ENCODE measurements at places on chromosomes 5 and 9. TPM values are rescaled to one million over a fixed set of nuclear protein-coding genes. Genes with fewer than 3 reads are reported as not detected.
A peak's percentile ranks its signal among the peaks of the same experiment; 100 is the strongest.

DNA sequence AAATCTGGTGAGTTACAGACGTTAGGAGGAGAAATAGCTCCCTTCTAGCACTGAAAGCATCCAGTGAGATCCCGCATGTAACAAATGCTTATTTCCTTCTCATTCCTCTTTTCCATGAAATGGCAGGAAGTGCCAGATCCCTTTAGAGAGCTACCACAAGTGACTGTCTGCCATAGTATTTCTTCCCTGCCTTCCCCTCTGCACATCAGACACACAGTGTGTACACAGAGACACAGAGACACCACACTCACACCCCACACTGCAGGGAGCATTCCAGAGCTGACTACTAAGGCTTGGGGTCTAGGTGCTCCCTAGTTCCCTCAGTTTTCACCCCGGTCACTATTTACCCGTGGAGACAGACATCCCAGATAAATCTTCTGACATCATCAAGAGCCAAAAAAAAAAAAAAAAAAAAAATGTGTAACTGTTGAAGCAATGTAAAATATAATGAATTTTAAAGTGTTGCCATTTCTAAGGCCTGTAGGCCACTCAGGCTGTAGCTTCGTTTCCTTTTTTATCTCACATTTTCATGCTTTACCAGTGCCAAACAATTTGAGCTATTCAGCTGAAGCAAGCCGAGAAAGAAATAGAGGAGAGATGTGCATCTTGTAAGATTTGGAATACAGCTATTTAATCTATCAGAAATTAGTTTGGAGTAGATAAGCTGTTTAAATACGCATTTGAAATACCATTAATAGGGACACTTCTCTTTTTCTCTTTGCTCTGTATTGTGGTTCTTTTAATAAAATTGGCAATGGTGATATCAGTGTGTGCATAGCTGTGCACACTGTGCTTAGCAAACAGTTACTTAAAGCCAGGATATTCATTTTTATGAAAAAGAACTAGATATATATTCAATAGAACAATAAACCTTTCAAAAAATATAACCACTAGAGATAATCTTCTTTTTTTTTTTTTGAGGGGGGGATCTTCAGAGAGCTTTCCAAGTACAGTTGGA is 405.5 kb downstream of the PDE4D start:
- no peak for DNase-seq

GRCh38 chr9:19085295-19085694 is 17.4 kb downstream of the HAUS6 start:
- no peak for DNase-seq

- no peak for DNase-seq
These were observed 211.6 kb downstream of the MAPKAP1 start for GRCh38 chr9:125495172-125496119.

DNA sequence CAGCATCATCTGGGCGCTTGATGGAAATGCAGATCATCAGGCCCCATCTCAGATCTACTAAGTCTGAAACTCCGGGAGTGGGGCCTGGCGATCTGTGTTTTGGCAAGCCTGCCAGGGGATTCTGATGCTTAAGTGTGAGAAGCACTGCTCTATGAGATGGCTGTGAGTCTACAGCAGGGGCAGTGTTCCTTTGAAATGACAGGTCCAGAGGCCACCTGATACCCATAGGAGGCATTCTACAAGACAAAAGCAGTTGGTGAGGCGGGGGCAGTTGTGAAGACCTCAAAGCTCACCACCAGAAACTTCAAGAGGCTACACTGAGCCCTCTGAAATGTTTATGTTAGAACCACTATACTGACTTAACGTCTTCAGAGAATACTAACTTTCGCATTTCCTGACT is 86.9 kb upstream of the SPATA31D4 start:
- no peak for DNase-seq

DNA sequence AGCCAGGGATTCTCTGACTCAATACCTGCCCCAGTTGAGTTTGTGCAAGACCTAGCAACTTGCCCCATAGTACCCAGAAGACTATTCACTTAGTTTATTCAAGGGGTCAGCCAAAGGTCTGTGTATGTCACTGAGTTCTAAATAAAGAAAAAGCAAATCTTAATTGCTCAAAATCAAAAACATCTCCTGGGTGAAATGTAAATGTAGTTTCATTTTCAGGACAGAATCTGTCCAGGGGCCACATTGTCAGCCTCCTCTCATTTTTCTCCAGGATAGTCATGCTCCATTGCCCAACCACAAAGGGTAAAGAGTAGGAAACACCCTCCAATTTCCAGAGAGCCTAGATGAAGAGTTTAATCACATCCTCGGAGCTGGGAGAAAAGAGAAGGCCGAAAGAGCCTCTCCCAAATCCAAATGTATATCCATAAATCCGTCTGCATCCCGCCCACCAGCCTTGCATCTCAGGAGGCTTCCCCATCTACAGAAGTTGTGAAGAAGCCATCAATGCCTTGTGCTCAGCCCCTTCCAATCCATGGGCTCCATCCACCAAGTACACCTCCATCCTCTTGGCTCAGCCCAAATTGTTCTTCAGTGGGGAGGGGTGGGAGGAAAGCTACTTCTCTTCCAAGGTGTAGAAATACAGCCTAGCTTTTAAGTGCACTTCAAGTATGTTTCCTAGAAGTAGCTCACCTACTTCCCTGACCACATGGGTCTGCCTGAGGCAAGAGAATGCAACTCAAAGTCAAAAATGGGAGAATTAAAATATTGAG is 26.9 kb downstream of the ADAM19 start:
- no peak for DNase-seq

DNA sequence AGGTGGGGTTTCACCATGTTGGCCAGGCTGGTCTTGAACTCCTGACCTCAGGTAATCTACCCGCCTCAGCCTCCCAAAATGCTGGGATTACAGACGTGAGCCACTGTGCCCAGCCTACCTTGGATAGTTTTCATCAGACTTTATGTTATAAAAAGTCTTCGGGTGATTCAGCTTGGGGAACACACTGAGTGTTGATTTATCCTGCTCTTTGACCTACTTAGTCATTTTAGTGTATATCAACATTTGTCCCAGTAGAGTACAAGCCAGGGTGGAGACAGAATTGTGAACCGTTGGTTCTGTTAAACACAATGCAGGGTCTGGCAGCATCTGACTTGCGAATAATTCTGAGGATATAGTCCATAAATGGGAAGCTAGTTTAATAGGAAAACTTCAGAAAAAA is 39.7 kb downstream of the NFX1 start:
- no peak for DNase-seq

- DNase-seq: no peak
These were observed 13.4 kb upstream of the TXNDC8 start for GRCh38 chr9:110351009-110351467.

- DNase-seq: no peak
These were observed 1.8 kb upstream of the SELENOP start for GRCh38 chr5:42813533-42813932.

DNA sequence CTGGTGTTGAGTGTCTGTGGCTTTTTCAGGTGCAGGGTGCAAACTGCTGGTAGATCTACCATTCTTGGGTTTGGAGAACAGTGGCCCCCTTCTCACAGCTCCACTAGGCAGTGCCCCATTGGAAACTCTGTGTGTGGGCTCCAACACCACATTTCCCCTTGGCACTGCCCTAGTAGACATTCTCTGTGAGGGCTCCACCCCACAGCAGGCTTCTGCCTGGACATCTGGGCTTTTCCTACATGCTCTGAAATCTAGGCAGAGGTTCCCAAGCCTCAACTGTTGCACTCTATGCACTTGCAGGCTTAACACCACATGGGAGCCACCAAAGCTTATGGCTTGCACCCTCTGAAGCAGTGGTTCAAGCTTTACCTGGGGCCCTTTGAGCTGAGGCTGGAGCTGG is 80.9 kb downstream of the BARX1 start:
- no peak for DNase-seq

DNA sequence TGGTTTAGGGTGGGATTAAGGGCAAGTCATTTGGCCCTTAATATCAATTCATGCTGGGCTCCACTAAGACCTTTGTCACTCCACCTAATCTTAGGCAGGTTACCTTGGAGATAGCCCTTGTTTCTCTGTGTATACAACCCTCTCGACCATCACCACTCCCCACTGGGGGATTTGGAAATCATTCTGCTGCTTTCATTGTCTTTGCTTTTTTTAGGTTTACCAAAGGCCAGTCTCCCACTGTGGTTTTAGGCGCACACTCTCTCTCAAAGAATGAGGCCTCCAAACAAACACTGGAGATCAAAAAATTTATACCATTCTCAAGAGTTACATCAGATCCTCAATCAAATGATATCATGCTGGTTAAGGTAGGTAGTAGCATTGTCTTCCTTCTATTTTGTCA is 6.2 kb downstream of the GZMK start:
- DNase-seq: no peak

GRCh38 chr5:75648712-75649111 is 37.5 kb downstream of the ANKDD1B start:
- DNase-seq: no peak

GRCh38 chr9:129100383-129101169 is 10.0 kb downstream of the CRAT start:
- no peak for DNase-seq

DNA sequence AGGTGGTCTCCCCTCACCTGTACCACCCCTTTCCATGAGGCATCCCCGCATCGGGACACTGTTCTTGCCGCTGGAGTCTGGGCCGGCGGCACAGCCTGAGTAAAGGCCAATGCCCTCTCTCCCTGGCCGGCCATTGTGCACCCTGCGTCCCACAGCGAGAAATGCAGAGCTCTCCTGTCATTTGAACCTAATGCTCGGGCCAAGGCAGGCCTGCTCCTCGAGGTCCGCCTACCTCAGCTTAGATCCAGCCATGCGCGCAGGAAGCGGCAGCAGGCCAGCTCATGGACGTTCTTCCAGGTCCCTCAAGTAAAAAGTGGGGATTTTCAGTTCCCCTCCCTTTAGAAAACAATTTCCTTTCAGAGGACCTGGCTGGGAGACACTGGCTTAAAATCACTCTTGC is 135.0 kb downstream of the HSD17B3 start:
- DNase-seq: no peak

- peak; percentile 36 for DNase-seq
These were observed 74.8 kb downstream of the ICE1 start for GRCh38 chr5:5497152-5497788.

DNA sequence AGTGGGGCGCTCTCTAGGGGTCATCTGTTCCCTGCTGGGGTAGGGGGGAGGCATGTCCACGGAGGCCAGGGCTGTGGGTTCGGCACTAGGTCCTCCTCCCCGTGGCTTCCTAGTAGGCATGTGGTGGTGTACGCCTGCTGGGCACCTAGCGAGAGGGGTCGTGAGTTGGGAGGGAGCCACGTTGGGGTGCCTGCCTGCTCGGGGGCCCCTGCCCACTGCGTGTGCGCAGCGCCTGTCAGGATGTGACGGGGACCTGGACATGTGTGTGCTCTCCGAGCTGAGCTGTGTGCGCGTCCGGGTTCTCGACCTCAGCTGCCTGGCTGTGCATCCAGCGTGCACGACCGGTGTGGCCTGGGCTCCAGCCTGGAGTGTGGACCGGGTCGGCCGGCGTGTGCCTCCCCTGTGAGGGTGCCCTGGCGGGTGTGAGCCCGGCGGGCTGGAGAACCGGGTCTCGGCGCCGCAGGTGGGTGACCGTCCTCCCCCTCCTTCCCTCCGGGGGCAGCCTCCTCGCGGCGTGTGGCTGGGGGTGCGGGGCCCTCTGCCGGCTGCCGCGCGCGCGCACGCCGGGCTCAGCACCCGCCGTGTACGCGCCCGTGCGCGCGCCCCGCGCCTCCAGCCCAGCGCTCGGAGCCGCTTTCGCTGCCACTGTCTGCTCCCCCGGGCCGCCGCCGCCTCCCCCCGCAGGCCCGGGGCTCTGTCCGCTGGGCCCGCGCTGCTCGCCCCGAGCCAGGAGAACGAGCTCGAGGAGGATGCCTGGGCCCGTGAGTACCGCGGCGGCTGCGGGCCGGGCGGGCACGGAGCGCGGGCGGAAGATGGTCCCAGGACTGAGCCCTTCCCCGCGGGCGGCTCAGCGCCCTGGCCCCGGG is at the start of gene PRR7:
PRR7 (plus strand) TSS at position 615 of the 866 bp plus-strand sequence. CDS start 8,254 bp downstream, outside the sequence.
- DNase-seq: peak; percentile 51

DNA sequence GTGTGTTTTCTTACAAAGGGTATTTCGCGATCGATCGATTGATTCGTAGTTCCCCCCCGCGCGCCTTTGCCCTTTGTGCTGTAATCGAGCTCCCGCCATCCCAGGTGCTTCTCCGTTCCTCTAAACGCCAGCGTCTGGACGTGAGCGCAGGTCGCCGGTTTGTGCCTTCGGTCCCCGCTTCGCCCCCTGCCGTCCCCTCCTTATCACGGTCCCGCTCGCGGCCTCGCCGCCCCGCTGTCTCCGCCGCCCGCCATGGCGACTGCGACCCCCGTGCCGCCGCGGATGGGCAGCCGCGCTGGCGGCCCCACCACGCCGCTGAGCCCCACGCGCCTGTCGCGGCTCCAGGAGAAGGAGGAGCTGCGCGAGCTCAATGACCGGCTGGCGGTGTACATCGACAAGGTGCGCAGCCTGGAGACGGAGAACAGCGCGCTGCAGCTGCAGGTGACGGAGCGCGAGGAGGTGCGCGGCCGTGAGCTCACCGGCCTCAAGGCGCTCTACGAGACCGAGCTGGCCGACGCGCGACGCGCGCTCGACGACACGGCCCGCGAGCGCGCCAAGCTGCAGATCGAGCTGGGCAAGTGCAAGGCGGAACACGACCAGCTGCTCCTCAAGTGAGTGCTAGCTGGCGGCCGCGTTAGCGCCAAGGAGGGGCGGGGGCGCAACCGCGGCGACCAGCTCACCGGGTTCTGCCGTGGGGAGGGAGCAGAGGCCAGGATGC is 480 bp downstream of the LMNB1 start:
- peak; percentile 36 for DNase-seq

DNA sequence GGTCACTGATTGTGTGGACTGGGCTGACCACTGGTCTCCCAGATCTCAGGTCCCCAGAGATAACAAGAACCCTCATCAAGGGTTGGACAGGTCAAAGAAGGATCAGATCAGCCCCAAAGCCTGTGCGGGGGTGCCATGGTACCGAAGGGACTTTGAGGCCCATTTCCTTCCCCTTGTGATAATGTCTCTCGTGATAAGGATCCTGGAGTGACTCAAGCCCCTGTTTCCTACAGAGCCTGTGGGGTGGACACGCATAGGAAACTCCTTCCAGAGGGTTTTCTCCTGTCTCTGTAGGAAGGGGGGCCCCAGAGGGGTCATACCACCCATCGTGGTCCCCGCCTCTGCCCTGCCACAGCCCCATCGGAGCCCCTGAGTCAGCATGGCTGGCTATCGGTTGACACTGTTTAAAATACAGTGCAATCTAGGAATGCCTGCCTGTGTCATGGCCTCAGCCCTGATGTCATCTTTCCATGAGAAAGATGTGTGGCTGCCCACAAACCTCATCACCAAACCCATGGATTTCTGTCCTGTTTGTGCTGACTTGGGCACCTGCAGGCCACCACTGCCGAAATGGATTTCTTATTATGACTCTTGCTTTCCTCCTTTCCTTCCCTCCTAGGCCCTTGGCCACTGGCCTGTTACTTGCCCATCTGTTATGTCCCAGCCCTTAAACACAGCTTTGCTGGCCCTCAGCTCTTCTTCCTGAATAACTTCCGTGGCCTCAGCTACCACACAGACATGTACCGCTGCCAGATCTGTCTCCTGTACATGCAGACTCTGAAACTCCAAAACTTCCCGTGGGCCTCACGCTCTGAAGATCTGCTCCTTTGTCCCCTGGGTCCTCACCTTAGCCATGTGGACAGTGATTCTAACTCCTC is 2.9 kb upstream of the CSF2 start:
- DNase-seq: no peak

SREK1IP1 gene
- polyA plus RNA-seq: 24.3 TPM

ALDH1A1 gene
- 311 TPM for polyA plus RNA-seq

KDM3B gene
- 96.6 TPM for polyA plus RNA-seq

UBE2R2 gene
- 71.9 TPM for polyA plus RNA-seq

SLC25A46 gene
- 51.5 TPM for polyA plus RNA-seq

AJM1 gene
- polyA plus RNA-seq: 0.64 TPM

IFNB1 gene
- polyA plus RNA-seq: not detected

ALDH7A1 gene
- 186 TPM for polyA plus RNA-seq

CD180 gene
- polyA plus RNA-seq: 0.68 TPM

KIF20A gene
- polyA plus RNA-seq: 47.8 TPM

SPINK6 gene
- polyA plus RNA-seq: not detected

GALT gene
- polyA plus RNA-seq: 70.9 TPM

Measured in right renal cortex interstitium (tissue), 3 donors.